Body of pancreas (tissue), 4 donors: ENCODE measurements at places on chromosomes 3 and 15. TPM values are rescaled to one million over a fixed set of nuclear protein-coding genes. Genes with fewer than 3 reads are reported as not detected.
A peak's percentile ranks its signal among the peaks of the same experiment; 100 is the strongest.

The ZNF620 gene
- 2.6 TPM for total RNA-seq

The CLK3 gene
- total RNA-seq: 48.0 TPM

DNA sequence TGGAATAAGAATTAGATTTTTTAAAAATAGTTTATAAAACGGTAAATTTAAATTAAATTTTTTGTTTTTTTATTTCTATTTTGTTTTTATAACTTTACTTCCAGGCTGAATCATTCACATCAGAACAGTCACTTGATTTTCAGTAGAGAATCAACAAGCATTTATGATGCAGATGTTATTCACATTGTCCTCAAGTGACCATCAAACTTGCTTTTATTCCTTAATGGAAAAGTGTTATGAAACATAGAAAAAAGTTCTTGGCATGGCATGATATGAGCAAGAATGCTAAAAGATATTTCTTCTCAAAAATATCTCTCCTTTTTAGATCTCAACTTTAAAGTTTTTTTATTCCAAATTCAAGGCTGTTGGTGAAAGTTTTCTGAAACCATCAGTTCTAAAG, 70.9 kb upstream of the TGFBR2 start:
- no peak for DNase-seq
- peaks cover 21% of the 10 kb centered on the region for H3K4me1 ChIP-seq
- no peak overlapping the region for H3K4me3 ChIP-seq
- no peaks in the 10 kb centered on the region for H3K36me3 ChIP-seq
- H3K27me3 ChIP-seq: no peaks in the 10 kb centered on the region
- H3K27ac ChIP-seq: no peak overlapping the region

- no peak overlapping the region for H3K4me3 ChIP-seq
- H3K36me3 ChIP-seq: no peaks in the 10 kb centered on the region
- H3K4me1 ChIP-seq: peaks cover 5% of the 10 kb centered on the region
- no peak overlapping the region for H3K27ac ChIP-seq
These were observed 163.4 kb upstream of the SEMA6D start for GRCh38 chr15:47553947-47554346.

- peak overlapping the region; percentile 32 for H3K27ac ChIP-seq
- H3K4me1 ChIP-seq: peaks cover 19% of the 10 kb centered on the region
- H3K4me3 ChIP-seq: no peak overlapping the region
- DNase-seq: peak; percentile 47
These were observed 146.0 kb upstream of the SMAD3 start for GRCh38 chr15:66919421-66919820.

GRCh38 chr3:135622656-135623055, 342.9 kb upstream of the PPP2R3A start:
- H3K36me3 ChIP-seq: no peaks in the 10 kb centered on the region
- H3K27ac ChIP-seq: no peak overlapping the region
- no peaks in the 10 kb centered on the region for H3K4me1 ChIP-seq

DNA sequence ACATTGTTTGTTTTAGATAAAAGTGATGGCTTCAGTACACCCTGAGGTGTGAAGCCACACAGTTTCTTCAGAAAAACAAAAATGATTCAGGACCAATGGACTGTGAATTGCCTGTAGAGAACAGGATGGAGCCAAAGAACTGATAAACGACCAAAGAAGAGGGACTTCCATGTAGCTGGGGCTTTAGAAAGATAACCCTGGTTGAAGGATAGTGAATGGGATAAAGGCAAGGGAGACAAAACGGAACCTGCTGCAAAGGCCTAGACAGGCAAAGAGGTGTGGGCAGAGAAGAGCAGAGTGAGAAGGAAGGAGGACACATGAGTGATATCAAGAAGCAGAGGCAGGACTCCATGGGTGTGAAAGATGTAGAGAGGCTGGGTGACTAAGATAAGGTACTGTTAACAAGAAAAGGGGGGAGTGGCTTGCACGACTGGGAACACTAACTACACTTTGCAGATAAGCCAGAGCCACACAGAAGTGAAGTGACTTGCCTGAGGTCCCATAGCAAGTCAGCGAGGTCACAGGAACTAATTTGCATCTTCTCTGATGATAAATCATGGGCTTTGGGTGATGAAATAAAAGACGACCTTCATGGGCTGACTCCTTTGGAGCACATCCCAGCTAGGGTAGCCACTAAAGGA, 44.3 kb downstream of the RAB6B start:
- no peaks in the 10 kb centered on the region for H3K36me3 ChIP-seq
- DNase-seq: no peak
- no peaks in the 10 kb centered on the region for H3K27me3 ChIP-seq
